ENCODE measurements at places on chromosomes 16 and 17. TPM values are rescaled to one million over a fixed set of nuclear protein-coding genes. Genes with fewer than 3 reads are reported as not detected.

GRCh38 chr16:81821436-81822128 is 42.5 kb downstream of the PLCG2 start:
- no peak for DNase-seq

GRCh38 chr16:29307598-29308507 is 98.7 kb downstream of the NPIPB11 start:
- DNase-seq: no peak

FBXW10 gene
- 0.03 TPM for polyA plus RNA-seq

DPEP2 gene
- not detected for polyA plus RNA-seq

PLLP gene
- polyA plus RNA-seq: 6.3 TPM

- DNase-seq: no peak
Observed at GRCh38 chr17:56624309-56624708, 30.8 kb downstream of the NOG start.

USP36 gene
- 23.7 TPM for polyA plus RNA-seq

GRCh38 chr17:41667280-41668041 is 21.2 kb upstream of the EIF1 start:
- no peak for DNase-seq

DNA sequence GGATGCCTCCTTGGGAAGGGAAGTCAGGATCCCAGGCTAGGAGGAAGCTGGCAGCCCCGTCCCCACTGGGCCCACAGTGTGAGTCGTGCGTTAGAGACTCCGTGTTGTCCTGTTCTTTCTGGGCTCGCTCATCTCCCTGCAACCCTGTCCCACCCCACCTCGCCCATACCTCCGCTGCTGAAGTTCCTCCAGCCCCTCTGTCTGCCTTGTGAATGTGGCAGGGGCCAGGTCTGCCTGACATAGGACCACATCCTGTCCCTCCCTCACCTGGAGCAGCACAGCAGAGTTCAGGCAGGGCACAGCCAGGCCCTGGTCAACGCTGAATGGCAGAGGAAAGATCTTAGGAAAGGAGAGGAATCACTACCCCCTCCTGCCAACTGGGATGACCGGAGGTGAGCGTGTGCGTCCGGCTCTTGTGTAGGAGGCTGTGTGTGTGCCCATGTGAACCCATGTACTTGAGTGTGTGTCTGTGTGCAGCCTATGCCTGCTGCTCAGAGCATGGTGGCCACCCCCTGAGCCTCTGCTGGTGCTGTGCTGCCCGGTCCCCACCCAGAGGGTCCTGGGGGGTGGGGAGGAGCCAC is 12.8 kb downstream of the KCNJ18 start:
- DNase-seq: no peak

DNA sequence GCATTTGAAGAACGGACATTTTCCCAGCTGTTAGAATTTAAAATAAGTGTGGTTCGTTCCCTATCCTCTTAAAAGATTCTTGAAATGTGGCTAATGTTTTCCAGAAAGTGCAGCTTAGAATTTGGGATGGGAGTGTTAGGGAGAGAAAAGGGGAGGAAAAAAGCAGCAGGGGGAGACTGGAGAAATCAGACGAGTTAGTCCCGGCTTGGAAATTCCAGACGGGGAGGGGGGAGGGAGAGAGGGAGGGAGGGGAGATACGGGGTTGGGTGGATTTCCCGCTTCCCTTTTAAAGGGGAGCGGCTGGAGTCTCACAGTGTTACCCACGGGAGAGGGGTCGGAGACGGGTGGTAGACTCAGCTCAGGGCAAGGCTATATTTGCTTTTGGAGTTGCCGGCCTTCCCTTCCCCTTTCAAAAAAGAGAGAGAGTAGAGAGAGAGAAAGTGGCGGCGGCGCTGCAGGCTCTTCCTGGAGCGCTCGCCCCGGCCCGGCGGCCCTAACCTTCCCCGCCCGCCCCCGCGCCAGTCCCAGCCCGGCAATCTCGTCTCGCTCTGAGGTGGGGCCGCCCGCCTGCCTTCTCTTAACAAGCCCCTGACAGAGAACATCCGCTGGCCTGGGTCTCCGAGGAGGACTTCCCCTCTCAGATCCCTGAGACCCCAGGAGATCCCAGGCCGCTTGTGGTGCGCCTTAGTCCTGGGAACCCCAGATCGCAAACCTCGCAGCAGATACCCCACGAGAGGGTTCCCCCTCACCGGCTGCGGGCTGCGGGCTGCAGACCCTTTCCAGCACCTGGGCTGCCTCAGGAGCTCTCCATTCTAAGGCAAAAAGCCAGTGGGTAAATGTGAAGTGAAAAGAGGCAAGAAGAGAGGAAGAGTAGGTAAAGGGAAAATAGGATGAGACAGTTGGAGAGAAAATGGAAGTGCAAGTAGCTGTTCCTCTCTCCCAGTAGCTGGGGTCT is 6.6 kb downstream of the IGF2BP1 start:
- no peak for DNase-seq

Measured in mammary epithelial cell (primary cell).